Fibroblast of villous mesenchyme (primary cell): ENCODE measurements at places on chromosomes 16 and 17. TPM values are rescaled to one million over a fixed set of nuclear protein-coding genes. Genes with fewer than 3 reads are reported as not detected.

CSNK1D gene
- 49.3 and 57.0 TPM in 2 replicates for total RNA-seq

KCNH6 gene
- total RNA-seq, result under 0.01 TPM in 1 of 2 replicates, not detected in the other

ABAT gene
- 0.97 and 3.5 TPM in 2 replicates for total RNA-seq

ANKFN1 gene
- total RNA-seq, result under 0.01 TPM in 2 replicates

WDR59 gene
- total RNA-seq, result 13.9 and 19.9 TPM in 2 replicates

USH1G gene
- not detected in 2 replicates for total RNA-seq

PRSS27 gene
- total RNA-seq, result 0.86 and 0.97 TPM in 2 replicates

ADGRG1 gene
- 0.97 and 1.3 TPM in 2 replicates for total RNA-seq

DNAH2 gene
- total RNA-seq, result under 0.01 and 0.43 TPM in 2 replicates

SEPTIN1 gene
- total RNA-seq, result 0.43 TPM in 1 of 2 replicates, not detected in the other

PIPOX gene
- total RNA-seq, result 1.7 and 2.9 TPM in 2 replicates

RAB11FIP4 gene
- under 0.01 TPM in 2 replicates for total RNA-seq

TBC1D26 gene
- total RNA-seq, result under 0.01 TPM in 1 of 2 replicates, not detected in the other

KREMEN2 gene
- under 0.01 TPM in 1 of 2 replicates, not detected in the other for total RNA-seq

SERPINF2 gene
- 0.43 TPM in 1 of 2 replicates, not detected in the other for total RNA-seq

RNF222 gene
- not detected in 2 replicates for total RNA-seq

PRSS36 gene
- under 0.01 and 0.32 TPM in 2 replicates for total RNA-seq

NACA2 gene
- not detected in 2 replicates for total RNA-seq

PITPNM3 gene
- under 0.01 and 0.64 TPM in 2 replicates for total RNA-seq

KRT17 gene
- total RNA-seq, result 6.1 and 14.7 TPM in 2 replicates

GNG13 gene
- not detected in 2 replicates for total RNA-seq

C16orf92 gene
- not detected in 2 replicates for total RNA-seq

SARM1 gene
- total RNA-seq, result 12.9 and 16.4 TPM in 2 replicates

EZH1 gene
- total RNA-seq, result 16.8 and 22.0 TPM in 2 replicates
